Motor neuron (in vitro differentiated cells): ENCODE measurements at places on chromosomes 7 and 10.

DNA sequence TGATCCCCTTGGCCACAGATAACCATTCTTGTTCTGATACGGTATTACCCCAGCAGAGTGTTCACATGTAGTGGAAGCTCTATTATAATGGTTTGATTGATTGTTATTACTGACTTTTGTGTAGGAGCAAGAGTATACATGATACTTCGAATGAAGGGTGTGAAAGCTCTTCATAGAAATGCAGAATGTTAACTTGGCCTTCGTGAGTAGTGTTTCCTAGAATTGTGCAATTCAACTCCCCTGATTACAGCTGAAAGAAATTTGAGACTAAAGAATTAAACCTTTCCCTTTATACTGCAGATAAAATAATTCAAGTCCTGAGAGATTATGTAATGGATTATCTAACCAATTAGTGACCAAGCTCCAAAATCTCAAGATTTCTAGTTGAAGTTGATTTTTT lies 38.2 kb downstream of the MKLN1 start:
- peak; percentile 50 for ATAC-seq

GRCh38 chr7:46360811-46361210 lies 439.7 kb upstream of the IGFBP3 start:
- no peak for ATAC-seq

DNA sequence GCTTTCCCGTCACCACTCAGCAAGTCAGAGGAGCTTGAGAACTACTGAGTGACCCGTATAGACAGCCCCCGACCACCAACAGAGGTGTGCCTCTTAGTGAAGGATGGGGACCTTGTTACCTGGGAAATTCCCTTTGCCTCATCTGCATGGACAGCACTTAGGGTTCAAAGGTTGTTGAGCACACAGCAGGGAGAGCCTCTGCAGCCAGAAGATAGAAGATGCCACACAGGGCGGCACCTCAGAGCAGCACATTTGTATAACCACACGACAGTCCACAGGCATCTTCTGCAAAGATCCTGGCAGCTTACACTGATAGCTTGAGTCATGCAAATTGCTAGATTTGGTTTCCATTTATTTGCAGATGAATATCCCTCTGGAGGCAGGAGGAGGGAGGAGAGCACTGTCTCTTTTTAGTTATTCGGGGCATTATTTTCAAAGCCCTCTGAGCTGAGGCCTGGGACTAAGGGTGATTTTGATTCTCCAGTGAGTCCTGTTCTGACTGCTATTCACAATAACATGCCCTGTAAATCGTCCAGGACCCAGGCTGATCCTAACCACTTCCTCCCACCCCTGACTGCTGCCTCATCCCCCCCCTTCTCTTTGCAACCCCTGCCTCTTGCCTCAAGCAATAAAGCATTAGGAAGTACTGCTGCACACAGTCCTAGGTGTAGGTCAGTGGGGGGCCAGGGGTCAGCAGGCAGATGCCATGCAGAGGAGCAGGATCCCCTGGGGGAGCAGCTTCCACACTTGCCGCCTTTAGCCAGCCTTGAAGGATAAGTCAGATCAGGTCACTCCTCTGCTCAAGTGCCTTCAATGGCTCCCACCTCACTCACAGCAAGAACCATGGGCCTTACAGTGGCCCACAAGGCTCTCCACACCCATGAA lies 24.6 kb upstream of the INMT start:
- ATAC-seq: peak; percentile 57

DNA sequence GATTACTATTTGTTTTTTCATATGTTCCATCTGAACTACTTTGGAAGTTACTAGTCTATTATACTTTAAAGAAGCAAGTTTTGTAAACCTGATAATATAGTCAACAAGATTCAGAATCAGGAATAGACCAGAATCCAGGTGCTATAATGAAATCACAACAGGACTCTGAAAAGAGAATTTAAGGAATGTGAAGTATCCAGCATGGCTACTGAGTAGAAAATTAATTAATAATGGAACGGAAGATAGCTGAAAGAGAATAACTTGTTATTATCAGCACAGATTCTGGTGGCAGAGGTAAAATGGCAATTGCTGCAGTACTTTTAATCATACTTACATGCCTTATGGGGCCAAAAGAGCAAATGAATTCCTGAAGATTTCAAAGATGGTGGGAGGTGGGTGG lies 43.1 kb upstream of the CHCHD3 start:
- no peak for ATAC-seq

GRCh38 chr10:87505366-87506111 lies 846 bp downstream of the MINPP1 start:
- ATAC-seq: peak; percentile 16

DNA sequence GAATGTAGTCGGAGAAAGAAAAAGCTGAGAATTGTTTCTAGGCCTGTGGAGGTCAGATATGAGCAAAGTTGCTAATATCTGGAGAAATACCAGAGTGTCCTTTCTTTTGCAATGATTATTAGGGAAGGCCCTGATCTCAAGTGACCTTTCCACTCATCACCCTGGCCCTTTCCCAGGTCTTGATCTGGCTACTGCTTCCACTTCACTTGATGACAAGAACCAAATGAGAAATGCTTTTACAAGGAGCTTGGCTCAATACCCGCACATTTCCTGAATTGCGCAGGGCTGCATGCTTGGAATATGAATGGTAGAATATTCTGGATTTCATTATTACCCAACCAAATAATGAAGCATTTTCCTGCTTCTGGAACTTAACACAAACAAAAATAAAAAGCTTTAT lies 104.6 kb downstream of the ITGB8 start:
- ATAC-seq: no peak

GRCh38 chr7:71131256-71132126 lies 453 bp upstream of the GALNT17 start:
- ATAC-seq: peak; percentile 91

DNA sequence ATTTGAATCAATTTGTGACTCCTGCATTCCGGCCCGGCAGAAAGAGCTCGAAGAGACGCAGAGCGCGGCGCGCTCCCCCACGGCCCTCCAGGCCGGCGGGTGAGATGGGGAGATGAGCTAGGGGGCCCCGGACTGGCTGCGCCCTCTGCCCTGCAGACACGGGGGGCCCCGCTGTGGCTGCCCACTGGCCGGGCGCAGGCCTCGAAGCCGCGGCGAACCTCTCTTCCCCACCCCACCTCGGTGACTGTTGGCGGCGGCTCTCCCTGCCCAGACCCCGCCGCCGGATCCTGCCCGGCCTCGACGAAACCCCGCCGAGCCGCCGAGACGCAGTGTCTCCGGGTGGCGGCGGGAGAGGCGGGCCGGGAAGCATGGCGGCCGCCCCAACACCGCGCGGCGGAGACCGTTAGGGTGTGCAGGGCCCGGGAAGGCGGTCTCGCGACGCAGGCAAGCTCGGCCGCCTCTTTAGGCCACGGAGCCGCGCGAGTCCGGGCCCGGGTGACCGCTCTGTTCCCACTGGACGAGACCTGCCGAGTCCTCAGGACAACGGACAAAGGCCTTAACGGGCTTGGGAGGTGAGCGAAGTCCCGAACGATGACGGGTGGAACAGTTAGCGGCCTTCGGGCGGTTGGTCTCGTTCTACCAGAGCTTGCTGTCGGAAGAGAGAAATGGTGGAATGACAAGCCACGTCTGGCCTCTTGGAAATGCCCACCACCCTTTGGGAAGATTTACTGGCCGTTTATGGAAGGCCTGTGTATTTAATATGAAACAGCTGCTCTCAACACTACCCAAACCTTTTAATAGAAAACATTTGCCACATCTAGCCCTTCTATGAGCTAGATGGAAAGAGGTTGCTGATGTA lies 24.3 kb downstream of the NUP42 start:
- ATAC-seq: no peak

- ATAC-seq: no peak
Observed at GRCh38 chr7:134089446-134089845, 37.7 kb upstream of the LRGUK start.

DNA sequence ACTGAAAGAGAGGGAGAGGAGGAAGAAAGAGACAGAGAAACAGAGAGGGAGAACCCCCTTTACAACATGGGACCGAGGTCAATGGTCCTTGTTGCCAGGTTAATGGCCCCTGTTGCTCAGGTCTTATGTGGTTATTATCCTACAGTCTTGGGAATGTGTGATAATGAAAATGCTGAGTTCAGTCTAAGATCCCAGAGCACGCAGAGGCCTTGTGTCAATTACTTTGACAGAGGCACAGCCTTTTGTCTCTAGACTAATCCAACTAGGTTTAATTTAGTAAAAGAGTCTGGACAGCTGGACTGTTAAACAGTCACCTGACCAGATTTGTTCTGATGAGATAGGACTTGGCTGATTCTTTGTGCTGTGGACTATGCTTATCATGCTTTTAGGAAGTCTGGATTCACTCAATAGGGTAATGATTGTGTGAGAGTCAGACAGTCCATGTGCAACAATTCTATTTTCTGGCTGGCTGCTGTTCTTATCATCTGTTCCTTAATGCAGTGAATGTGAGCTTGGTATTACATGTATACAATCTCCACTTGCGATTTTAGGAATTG lies 157.4 kb upstream of the MAGI2 start:
- ATAC-seq: peak; percentile 24

- peak; percentile 38 for ATAC-seq
Observed at GRCh38 chr10:32961895-32962369, 3.9 kb upstream of the ITGB1 start.

GRCh38 chr10:61047081-61047480 lies 103.1 kb upstream of the RHOBTB1 start:
- no peak for ATAC-seq

GRCh38 chr7:118580743-118581382 lies 356.4 kb downstream of the ANKRD7 start:
- no peak for ATAC-seq

DNA sequence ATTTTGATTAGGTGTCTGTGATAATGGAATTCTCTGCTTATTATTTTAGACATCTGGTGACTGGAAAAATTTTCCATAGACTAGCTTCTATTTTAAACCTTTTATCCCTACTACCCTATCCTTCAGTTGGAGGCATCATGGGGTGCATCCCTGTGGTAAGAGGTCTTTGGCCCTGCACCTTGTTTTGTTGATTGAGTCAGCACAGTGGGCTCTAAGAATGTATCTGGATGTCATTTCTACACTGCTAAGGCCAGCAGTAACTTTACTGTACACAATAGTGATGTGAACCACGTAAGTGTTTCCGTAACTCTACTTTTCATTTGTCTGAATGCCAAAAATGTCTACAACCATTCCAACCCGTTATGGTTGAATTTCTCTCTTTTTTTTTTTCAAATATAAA lies 75.6 kb downstream of the ADAM22 start:
- ATAC-seq: no peak

DNA sequence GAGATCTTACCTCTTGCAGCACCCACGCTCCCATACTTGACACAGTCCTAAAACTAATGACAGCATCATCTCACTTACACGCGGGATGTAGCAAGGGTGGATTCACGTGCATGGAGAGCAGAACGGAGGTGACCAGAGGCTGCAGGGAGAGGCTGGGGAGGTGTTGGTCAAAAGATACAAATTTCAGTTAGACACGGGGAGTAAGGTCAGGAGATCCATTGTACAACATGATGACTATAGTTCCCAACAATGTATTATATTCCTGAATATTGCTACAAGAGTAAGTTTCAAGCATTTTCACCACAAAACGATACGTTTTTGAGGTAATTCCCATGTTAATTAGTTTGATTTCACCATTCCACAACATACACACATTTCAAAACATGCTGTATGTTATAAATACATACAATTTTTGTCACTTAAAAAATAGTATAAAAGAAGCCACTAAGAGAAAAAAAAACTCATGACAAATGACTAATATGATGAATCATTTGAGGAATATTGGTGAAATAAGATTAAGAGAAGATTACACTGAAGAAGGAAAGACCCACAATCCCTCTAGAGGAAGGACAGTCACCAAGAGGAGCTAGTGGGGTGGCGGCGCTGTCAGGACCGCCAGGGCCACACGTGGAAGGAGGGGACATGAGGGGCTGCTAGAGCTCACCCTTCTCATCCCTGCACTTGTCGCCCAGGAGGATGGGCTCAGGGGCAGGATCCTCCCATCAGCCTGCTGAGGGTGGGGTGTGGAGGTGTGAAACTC lies 49.4 kb upstream of the EGFR start:
- no peak for ATAC-seq

- peak; percentile 10 for ATAC-seq
Observed at GRCh38 chr7:69598487-69599285, 411 bp downstream of the AUTS2 start.

DNA sequence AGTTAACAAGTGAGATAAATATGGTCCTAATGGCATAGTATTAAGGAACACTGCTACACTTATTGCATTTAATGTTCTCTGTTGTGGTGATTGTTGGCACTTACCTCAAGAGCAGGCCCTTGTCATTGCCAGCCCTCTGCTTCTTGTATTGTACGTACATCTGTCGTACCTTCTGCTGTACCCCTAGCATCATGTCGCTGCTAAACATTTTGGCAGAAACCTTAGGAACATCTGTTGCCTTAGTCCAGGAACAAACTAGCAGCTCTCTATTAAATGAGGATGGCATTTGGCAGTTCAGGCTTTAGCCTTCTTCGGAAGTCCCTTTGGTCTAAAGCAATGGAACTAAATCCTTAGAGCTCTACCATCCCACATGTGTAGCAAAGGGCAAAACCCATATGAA lies 47.6 kb downstream of the PRKG1 start:
- ATAC-seq: no peak

- no peak for ATAC-seq
Observed at GRCh38 chr7:138587485-138587884, 113.7 kb downstream of the SVOPL start.

- peak; percentile 83 for ATAC-seq
Observed at GRCh38 chr10:81019029-81019890, 481.6 kb downstream of the SH2D4B start.

- no peak for ATAC-seq
Observed at GRCh38 chr10:20877554-20877953, 19.6 kb downstream of the NEBL start.

- no peak for ATAC-seq
Observed at GRCh38 chr10:101647255-101647654, 47.7 kb downstream of the FBXW4 start.

DNA sequence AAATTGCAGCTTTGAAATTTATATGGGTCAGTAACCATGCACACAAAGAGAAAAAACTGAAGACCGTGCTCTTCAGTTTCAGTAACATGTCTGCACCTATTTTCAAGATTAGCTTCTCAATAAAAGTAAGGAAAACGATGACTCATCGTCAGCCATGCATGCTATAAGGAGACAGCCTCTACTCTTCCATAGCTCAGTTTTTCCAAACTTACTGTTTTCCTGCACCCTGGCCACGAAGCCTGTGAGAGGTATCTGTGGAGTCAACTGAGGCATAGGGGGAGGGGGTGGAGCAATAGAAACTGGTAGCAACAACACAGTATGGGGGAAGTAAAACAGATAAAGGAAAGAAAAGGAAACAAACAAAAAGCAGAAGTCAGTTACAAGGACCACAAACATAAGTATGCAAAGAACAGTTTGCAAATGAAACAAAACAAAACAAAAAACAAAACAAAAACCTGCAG lies 58.0 kb downstream of the PDSS1 start:
- peak; percentile 47 for ATAC-seq

DNA sequence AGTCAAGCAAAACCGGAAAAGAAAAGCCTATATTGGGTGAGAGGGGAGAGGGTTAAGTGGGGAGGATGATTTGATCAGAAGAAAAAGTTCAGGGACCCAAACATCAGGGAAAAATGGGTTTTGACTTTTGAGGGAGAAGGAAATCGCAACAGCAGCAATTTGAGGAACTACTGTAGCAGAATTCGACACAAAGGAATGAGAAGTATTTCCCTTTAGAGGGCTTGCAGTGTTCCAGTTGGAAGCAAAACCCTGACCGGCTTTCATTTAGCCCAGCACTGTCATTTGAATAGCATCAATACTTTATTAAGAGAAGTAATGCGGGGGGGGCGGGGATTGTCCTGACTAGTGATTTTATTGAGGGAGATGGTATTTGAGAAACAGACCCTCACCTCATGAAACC lies 37.2 kb upstream of the GATA3 start:
- no peak for ATAC-seq

GRCh38 chr10:28669227-28670173 lies 7.8 kb upstream of the BAMBI start:
- ATAC-seq: no peak
